NCI-H510A (cell line): ENCODE measurements at places on chromosomes 1 and 21.

DNA sequence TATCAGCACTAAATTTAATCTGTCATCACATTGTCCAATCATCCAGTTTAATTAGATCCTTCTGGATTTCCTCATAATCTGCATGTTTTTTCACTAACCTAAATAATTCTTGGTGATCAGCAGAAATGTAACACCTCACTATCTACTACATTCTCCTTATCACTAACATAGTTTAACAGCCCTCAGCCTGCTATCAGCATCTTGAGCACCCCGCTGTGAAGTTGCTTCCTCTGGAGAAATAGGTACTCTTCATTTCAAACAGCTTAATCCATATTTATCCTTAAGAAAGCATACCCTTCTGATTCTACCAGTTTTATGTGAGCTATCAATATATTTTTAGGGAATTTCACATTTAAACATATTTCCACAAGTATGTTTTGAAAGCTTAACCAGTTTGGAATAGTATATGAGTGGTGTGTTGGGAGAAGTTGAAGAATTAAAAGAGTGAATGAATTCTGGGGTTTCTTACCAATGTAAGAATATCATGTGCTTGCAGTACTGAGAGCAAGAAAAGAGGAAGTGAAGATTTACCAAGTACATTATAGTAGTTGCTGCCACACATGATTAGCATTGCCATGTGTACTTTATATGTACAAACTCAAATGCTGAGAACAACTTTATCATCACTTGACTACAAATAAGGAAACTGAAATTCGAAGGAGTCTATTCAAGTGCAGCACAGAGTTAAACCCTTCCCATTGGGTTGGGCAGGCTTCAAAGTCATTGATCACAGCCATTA is 771.1 kb upstream of the ADGRL4 start:
- no peak for DNase-seq

- DNase-seq, result no peak
Measured at GRCh38 chr1:183002797-183003196, 20.4 kb upstream of the LAMC1 start.

DNA sequence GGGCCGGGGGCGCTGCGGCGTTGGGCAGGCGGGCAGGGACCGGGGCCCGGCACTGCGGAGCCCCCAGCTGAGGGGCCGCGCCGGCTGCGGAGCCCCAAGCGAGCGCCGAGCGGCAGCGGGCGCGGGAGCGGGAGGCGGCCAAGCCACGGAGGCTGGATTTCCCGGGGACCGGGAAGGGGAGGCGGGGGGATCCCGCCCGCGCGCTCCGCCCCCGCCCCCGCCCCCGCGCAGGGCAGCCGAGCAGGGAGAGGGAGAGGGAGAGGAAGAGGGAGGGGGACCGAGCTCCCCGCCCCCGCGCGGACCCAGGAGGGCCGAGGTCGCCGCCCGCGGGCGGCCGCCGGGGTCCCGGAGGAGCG is at the start of gene DLGAP3:
DLGAP3 (minus strand) TSS at position 154 of the 356 bp plus-strand sequence. CDS start 24,267 bp downstream, outside the sequence.
- peak; percentile 87 for DNase-seq

DNA sequence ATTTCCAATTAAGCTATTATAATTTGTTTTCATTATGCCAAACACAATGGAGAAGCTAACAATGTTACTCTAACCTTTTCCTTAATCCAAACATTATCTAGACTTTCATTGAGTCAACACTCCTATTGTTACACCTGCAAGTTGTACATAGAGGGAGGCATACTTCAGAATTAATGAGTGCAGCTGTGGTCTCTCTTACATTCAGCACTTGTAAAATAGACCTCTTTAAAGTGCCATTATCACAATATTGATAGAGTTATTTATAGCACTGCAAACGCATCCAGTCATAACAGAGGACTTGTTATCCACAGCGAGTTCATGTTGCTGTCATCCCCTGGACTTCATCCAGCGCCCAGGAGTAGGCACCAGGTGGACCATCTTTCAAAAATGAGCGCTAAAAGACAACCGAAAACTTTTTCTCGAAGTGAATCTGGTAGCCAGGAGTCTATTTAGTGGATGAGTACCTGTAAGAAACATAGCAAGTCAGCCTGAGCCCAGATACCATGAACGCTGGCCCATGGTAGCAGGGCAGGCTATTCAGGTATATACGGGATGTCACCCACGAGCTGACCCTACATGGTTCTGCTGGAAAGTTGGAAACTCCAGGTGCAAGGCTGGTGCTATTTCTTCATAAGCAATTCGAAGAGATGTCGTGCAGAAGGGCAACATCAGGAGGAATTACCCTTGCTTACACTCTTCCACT is 70.6 kb upstream of the NFIA start:
- DNase-seq, result peak; percentile 90

DNA sequence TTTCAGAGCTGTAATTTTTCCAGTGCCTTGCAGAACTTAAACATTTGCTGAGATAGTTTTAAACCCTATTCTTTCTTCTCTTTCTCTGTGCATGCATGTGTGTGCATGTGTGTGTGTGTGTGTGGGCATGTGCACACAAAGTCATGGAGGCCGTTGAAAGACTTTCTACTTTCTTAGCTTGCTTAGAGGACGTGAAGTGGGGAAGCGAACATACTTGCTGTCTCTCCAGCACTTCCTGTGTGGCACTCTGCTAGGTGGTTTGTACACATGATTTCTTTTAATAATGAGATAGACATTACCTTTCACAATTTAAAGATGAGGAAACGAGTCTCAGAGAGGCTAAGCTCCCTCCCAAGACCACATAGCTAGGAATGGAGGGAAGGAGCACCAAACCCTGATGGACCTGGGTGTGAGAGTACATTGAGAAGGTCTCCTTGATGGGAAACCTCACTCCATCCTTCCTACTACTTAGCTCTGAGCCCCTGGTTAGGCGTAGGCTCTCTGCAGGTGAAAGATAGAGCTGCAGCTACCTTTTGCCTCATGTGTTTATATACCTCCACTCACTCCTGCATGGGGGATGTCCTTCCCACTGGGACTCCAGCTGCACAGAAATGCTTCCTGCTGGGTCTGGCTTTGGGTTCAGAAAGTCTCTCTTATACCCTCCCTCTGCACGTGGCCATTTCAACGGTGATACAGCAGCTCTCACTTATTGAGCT is 101.9 kb upstream of the USP24 start:
- DNase-seq, result no peak

- DNase-seq, result no peak
Measured at GRCh38 chr1:31422505-31423319, 9.7 kb downstream of the SERINC2 start.

DNA sequence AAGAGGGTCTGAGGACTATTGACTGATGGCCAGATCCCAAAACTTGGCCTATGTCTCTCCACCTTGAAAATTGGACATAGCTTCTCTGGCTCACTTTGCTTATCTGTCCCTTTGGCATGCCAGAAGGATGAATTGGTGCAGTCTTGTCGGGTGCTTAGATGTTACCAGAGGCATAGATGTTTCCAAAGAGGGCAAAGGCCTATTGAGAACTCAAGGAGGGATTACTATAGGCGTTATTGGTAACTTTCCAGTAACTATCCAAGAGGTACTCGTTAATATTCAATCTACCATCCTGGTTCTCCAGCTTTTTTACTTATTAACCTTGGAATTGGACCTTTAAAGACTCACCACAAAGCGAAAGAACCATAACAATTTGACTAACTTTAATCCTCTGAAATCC is 368.3 kb upstream of the ESRRG start:
- DNase-seq, result no peak

DNA sequence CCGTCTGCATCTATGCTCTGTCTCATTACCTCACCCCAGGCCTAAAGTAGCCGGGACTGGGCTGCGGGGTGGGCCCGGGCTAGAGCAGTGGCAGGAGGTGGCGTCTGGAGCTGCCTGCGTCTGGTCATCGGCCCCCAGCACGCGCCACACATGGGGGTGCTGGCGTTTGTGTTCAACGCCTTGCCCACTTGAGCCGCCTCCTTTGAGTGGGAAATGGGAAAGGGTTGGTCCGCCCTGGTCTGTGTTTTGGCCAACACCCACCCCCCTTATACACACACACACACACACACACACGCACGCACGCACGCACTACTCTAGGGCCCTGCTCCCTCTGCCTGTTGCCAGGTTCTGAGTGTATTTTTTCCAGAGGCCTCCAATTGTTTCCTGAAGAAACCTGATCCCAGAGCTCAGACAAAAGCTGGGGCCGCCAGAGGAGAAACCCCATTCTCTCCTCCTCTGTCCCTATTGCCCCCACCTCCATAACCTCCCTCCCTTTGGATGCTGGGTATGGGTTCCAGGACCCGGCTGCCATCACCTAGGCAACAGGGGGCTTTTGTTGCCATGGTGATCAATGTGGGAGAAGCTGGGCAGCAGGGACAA is 10.1 kb downstream of the VANGL2 start:
- no peak for DNase-seq

- DNase-seq, result no peak
Measured at GRCh38 chr1:185530215-185530614, 204.0 kb upstream of the HMCN1 start.

DNA sequence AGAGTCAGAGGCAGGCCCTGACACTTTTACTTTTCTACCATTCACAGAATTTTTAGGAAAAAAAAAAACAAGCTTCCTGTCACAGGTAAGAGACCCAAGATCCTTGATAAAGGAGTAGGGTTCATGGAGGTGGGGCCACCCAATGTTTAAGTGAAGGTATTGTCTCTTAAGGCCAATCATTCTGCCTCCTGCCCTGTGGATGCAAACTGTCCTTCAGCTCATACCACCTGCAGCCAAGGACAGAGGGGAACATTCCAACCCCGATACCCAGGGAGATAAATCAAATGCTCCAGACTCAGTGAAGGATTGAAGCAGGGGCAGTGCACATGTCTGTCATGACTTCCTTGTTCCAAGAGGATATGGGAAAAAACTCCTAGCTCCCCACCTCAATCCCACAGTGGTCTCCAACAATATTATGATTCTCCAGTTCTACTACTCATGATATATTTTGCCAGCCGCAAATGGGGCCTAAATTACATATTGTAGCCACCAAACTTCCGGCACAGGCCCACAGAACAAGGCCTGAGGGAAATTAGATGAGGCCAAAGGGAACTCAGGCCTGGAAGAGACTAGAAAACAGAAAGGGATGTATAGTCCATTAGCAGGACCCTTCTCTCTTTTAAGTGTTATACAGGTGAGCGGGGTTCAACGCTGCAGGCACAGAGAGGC is 59.5 kb downstream of the TRABD2B start:
- DNase-seq, result no peak

DNA sequence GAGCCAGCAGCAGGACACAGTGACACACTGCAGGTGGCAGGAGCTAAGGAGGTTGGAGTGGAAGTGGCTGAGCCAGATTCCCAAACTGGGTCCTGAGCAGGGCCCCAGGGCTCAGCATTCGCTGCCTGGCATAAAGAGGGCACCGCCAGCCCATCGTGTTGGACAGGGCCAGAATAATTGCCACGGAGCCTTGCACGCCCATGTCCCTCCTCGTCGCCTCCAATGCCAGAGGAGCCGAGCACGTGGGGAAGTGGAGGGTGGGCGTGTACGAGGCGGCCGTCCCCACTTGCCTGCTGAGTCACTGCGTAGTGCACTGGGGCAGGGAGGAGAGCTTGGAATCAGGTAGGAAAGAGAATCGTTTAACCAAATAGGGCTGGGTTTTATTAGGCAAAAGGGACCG is 26.1 kb upstream of the LRRC47 start:
- no peak for DNase-seq

DNA sequence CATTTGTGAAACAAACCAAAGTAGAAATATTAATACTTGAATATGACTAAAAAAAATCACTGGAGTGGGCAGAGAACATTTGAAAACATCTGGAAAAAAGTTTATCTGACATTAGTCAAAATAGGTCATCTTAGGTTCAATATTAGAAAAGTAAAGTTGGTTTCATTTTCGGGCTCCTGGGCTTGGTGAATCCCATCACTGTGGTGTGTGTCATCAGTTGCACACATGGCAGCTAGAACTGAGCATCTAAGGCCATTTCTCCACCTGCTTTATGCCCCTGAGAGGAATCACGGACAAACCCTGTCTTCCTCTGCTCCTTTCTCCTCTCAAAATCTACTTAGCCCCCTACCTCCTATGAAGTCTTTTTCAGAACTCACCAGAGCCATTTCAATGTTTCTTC is 5.4 kb downstream of the HSD11B1 start:
- DNase-seq, result no peak

- DNase-seq, result no peak
Measured at GRCh38 chr1:47686731-47687630, 249.1 kb downstream of the FOXD2 start.

DNA sequence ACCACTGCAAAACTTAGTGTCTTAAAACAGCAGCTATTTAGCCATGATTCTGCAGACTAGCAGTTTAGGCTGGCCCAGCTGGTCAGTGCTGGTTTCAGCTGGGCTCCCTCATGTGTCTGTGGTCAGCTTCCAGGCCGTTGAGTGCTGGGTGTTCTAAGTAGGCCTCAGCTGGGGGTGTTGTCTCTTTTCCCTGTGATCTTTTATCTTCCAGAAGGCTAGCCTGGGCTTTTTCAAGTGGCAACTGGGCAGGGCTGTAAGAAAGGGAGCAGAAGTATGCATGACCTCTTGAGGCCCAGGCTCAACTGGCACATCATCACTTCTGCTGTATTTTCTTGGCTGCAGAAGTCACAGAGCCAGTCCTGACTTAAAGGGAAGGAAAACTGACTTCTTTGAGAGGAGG is 136.1 kb downstream of the KIF26B start:
- no peak for DNase-seq

- DNase-seq, result no peak
Measured at GRCh38 chr1:3115275-3116149, 46.5 kb downstream of the PRDM16 start.
